ENCODE measurements at places on chromosomes 12 and 14. TPM values are rescaled to one million over a fixed set of nuclear protein-coding genes. Genes with fewer than 3 reads are reported as not detected.
A peak's percentile ranks its signal among the peaks of the same experiment; 100 is the strongest.

GRCh38 chr14:90976101-90976500, 84.3 kb downstream of the RPS6KA5 start:
- no peak for DNase-seq

DNA sequence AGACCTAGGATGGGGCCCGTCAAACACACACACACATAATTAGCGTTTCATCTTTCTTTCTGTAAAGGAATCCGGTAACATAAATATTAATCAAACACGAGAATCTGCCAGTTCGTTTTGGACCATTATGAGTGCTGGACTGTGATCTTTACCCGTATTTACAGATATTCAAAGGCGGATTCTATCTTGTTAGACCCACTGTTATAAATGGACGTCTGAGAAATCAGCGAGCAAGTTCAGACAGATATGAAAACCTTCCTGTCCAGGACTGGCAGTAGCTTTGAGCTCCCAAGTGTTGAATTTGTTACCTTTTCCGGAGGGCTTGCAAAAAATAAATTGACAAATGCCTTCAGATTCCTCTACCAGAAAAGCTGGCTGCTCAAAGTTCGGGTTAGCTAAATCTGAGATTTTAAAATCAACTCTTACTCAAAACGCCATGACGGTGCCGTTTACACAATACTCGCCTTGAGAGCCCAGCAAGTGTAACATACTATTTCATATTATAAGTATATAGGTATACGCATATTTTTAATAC, 27.6 kb downstream of the BCL11B start:
- DNase-seq = peak; percentile 79

GRCh38 chr12:11863478-11863906, 207.2 kb upstream of the BCL2L14 start:
- no peak for DNase-seq

Gene RAN
- total RNA-seq = 1,316 TPM

Gene IL26
- total RNA-seq = not detected

Gene NFATC4
- 19.8 TPM for total RNA-seq
